Neural crest cell (in vitro differentiated cells): ENCODE measurements at places on chromosomes 11 and 22.

DNA sequence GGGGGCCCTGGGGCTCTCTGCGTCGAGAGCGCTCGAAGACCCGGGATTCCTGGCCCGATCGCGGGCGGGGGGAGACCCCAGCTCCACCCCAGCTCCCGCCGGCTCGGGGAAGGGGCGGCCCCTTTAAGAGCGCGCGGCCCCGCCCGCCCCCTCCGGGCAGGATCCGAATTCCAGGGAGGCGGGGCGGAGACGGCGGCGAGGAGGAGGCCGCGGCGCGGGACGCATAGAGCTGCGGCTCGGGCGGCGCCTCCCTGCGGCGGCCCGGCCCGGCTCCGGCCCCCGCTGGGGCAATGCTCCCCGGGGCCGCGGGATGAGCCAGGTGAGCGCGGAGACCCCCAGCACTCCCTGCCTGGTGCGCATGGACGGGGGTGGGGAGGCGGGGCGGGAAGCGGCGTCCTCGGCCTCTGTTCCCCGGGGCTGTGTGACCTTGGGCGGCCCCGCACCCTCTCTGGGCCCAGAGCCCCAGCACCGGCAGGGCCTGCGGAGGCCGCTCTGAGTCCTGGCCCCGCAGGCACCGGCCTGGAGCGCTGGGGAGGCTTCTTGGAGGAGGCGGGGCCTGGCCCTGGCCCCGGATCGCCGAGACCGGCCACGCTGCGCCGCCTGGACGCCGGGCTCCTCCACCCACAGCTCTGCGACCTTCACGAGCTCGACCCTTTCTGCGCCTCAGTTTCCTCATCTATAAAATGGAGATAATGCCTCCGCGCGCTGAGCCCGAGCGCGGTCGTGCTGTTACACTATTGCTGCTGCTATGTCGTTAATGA lies 565 bp downstream of the GAS2L1 start:
- H3K4me3 ChIP-seq, result peak overlapping the region; percentile 90
- DNase-seq, result peak; percentile 79
- peak overlapping the region; percentile 75 for H3K27ac ChIP-seq
- H3K27me3 ChIP-seq, result peaks cover 5% of the 10 kb centered on the region
- H3K36me3 ChIP-seq, result no peaks in the 10 kb centered on the region

DNA sequence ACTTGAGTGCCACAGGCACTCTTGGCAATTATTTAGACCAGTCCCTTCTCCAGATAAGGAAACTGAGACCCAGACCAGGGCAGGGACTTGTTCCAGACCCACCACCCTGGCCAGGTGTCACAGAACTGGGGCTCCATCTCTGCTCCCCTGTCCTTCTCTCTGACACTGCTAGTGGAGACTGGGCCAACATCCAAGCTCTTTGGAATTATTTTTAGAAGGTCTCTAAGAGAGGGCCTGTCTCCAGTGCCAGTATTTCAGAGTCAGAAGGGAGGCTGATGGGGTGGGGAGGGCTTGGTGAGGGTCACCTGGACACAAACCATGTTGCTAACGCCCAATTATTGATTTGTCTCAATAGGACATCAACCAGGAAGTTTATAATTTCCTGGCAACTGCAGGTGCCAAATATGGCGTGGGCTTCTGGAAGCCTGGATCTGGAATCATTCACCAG lies 32.7 kb downstream of the POLR3H start:
- no peak overlapping the region for H3K4me3 ChIP-seq
- DNase-seq, result no peak
- no peaks in the 10 kb centered on the region for H3K27me3 ChIP-seq
- H3K27ac ChIP-seq, result no peak overlapping the region
- peaks cover 14% of the 10 kb centered on the region for H3K4me1 ChIP-seq

DNA sequence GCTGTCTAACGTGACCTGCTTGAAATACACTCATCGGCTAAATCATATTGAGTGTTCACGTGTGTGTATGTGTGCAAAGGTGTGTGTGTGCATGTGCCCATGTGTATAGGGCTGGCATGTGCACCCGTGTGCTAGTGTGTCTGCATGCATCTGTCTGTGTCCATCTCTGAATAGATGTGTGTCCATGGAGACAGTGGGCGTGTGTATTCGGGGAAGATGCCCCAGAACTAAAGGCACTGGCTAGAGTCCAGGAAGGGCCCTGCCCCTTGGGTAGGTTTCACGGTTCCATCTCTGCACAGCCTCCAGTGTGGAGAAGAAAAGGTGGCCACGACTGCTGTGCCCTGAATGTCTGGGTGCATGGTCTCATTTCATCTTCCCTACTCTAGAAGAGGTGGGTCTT lies 220.3 kb downstream of the MN1 start:
- no peaks in the 10 kb centered on the region for H3K36me3 ChIP-seq
- H3K4me1 ChIP-seq, result peaks cover 10% of the 10 kb centered on the region
- no peak overlapping the region for H3K4me3 ChIP-seq
- no peak overlapping the region for H3K27ac ChIP-seq

DNA sequence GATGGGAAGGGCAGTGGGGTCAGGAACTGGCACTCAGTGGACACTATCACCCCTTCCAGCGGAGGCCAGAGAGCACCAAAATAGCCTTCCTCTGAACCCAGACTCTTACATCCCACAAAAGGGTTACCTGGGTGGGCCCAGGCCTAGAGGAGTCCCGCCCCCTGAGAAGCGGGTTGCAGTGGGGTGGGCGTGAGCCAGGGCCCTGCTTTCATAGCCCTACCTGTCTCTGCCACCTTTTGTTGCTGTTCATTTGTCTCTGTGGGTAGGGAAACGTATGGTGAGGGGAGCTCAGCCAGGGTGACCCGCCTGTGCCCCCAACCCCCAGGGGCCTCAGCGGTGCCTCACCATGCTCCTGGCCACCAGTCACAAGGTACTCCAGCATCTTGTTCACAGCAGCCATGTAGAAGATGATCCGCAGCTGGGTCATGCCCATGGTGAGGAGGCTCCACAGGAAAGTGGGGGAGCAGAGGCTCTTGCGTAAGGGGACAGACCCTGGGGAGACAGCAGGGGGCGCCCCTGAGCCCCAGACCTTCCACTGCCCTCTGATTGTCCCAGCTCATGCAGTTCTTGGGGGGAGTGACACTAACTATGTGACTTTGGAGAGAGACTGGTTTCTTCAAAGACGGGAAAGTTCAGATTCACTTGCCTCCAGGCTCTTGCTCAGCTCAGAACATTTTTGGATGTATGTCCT lies 24.0 kb downstream of the SLC43A1 start:
- peak; percentile 49 for DNase-seq
- H3K27me3 ChIP-seq, result no peaks in the 10 kb centered on the region
- H3K4me3 ChIP-seq, result no peak overlapping the region

DNA sequence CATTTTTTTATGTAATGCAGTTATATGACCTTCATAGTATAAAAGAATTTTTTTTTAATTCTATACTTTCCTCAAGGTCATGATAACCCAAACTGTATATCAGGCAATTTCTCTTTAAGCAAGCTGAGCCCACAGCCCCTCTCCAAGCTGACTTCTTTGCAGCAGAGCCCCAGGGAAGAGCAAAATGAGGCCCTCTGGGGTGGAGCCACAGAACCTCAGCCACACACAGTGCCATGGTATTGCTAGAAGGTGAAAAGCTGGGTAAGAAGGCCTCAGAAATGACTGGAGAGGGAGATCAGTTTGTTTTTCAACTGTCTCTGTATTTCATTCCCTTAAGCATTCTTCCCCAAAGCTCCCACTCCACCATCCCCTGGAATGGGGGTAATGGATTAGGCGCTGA lies 108.8 kb downstream of the PLEKHA7 start:
- H3K27ac ChIP-seq, result no peak overlapping the region
- H3K27me3 ChIP-seq, result no peaks in the 10 kb centered on the region
- no peak overlapping the region for H3K4me3 ChIP-seq
- no peaks in the 10 kb centered on the region for H3K4me1 ChIP-seq

DNA sequence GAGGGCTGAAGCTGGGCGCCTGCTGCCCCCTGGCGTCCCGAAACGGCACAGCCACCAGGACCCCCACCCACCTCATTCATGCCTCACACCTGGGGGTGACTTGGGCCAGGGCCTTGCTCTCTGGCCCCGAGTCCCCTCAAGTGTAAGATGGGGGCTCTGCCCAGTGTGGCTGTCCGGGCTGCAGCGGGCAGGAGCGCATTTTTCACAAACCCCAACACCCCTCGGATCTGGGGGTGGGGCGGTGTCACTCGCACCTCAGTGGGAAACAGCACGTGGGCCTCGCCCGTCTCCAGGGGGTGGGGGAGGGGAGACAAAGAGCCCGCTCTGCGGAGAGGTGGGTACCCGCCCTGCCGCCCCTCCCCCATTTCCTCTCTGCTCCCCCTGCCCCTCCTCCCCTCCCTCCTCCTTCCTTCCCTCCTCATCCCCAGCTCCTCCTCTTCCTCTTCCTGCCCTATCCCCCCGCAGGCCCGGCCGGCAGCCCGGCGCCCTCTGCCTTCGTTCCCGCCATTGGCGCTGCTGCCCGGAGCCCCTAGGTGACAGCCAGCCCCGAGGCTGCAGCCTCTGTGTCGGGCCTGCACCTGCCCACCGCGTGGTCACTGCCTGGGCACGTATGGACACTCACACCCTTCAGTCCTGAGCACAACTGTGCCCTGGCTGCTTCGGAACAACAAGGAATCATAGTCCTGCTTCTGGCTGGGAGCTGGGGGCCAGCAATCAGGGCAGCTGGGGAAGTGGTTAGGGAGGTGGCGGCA lies 6.8 kb upstream of the CDKN1C start:
- DNase-seq, result peak; percentile 69
- H3K4me3 ChIP-seq, result peak overlapping the region; percentile 77
- H3K4me1 ChIP-seq, result peaks cover 14% of the 10 kb centered on the region
- H3K36me3 ChIP-seq, result no peaks in the 10 kb centered on the region

DNA sequence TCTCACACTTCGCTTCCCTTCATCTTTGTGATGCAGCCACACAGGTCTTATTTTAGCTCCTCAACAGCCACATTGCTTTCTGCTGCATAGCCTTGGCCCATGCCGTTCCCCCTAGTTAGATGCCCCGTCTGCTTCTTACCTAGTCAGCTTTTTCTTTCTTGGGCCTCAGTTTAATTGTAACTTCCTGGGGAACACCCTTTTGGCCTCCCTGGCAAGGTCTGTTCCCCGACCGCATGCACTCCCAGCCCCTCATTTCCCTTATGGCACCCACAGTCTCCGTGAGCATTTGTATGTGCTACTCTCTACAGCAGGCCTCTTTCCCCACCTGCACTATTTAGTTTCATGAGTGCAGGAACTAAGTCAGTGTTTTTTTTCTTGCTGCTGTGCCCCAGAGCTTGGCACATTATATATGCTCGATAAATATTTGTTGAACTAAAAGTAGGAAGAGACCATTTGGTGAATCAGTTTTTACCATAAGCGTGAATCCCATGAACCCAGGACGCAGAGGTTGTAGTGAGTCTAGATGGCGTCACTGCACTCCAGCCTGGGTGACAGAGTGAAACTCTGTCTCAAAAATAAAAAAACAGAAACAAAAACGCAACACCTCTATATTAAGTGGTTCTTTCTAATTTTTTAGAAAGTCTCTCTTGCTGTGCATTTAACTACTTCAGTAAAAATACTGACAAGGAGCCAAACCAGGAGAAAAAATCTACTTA lies 38.5 kb downstream of the TNRC6B start:
- no peak for DNase-seq
- H3K4me1 ChIP-seq, result peaks cover 47% of the 10 kb centered on the region
- peak overlapping the region; percentile 60 for H3K27ac ChIP-seq
- no peak overlapping the region for H3K4me3 ChIP-seq
- H3K27me3 ChIP-seq, result no peaks in the 10 kb centered on the region
- no peaks in the 10 kb centered on the region for H3K36me3 ChIP-seq

DNA sequence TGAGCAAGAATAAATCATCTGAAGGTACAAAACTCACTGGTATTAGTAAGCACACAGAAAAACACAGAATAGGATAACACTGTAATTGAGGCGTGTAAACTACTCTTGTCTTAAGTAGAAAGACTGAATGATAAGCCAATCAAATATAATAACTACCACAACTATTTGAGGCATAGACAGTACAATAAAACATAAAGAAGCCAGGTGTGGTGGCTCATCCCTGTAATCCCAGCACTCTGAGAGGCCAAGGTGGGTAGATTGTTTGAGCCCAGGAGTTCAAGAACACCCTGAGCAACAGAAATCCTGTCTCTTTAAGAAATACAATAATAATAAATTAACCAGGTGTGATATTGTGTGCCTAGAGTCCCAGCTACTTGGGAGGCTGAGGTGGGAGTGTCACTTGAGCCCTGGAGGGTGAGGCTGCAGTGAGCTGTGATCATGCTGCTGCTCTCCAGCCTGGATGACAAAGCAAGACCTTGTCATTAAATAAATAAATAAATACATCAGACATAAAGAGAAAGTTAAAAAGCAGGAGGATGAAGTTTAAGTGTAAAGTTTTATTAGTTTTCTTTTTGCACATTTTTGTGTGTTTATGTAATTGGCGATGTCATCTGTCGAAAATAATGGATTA lies 390.6 kb downstream of the DYNC2H1 start:
- no peak overlapping the region for H3K27ac ChIP-seq
- H3K27me3 ChIP-seq, result no peaks in the 10 kb centered on the region
- DNase-seq, result no peak
- no peaks in the 10 kb centered on the region for H3K36me3 ChIP-seq
- no peaks in the 10 kb centered on the region for H3K4me1 ChIP-seq

GRCh38 chr11:73359930-73360742 lies 16.1 kb upstream of the RELT start:
- peaks cover 4% of the 10 kb centered on the region for H3K4me1 ChIP-seq
- no peak overlapping the region for H3K4me3 ChIP-seq
- no peaks in the 10 kb centered on the region for H3K27me3 ChIP-seq
- no peak overlapping the region for H3K27ac ChIP-seq
- peak; percentile 45 for DNase-seq

DNA sequence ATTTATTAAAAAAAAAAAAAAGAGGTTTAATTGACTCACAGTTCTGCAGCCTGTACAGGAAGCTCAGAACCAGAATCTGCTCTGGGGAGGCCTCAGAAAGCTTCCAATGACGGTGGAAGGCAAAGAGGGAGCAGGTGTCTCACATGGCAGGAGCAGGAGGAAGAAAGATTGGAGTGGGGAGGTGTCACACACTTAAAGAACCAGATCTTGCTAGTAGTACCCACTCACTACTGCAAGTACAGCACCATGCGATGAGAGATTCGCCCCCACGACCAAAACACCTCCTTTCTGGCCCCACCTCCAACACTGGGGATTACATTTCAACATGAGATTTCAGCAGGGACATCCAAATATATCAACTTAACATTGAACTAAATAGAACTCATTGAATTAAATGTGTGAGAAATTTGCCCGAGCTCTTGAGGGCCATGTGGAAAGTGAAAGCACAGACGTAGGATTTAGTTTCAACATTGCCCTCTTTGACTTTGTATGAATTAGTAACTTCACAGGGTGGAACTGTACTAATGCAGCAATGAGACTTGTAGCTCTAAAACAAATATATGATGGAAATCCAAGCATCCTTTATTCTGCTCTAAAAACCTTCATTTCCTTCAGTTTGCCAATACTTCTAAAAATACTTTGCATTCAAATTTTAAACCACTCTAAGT lies 628.2 kb downstream of the FAM181B start:
- no peak for DNase-seq
- no peaks in the 10 kb centered on the region for H3K4me1 ChIP-seq
- H3K27me3 ChIP-seq, result no peaks in the 10 kb centered on the region
- H3K36me3 ChIP-seq, result no peaks in the 10 kb centered on the region
- no peak overlapping the region for H3K4me3 ChIP-seq
